Immature natural killer cell (primary cell): ENCODE measurements at places on chromosomes 4 and X.

DNA sequence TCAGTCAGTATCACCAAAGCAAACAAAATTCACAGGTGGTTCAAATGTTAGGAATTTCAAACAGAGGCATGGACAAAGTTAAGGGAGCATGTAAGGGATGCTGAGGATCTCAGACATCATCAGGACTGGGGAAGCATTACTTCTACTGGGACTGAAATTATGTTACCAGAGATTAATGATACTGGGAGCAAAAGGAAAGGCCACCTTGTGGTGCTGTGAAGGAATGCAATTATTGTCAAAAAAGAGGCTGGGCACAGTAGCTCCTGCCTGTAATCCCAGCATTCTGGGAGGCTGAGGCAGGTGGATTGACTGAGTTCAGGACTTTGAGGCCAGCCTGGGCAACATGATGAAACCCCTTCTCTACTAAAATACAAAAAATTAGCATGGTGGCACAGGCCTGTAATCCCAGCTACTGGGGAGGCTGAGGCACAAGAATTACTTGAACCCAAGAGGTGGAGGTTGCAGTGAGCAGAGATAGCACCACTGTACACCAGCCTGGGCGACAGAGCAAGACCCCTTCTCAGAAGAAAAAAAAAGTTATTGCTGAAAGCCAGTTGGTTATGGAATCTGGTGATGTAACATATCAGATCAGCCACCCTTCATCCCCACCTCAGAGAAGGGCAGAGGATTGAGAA is 954.3 kb downstream of the PCDH7 start:
- H3K36me3 ChIP-seq: no peaks in the 10 kb centered on the region
- no peak overlapping the region for H3K4me3 ChIP-seq
- H3K4me1 ChIP-seq: no peaks in the 10 kb centered on the region
- no peaks in the 10 kb centered on the region for H3K27me3 ChIP-seq

GRCh38 chrX:71996826-71997225 is 86.2 kb downstream of the NHSL2 start:
- peaks cover 10% of the 10 kb centered on the region for H3K27me3 ChIP-seq
- no peaks in the 10 kb centered on the region for H3K36me3 ChIP-seq
- H3K4me1 ChIP-seq: peaks cover 40% of the 10 kb centered on the region

GRCh38 chr4:82981138-82981537 is 29.5 kb downstream of the LIN54 start:
- no peaks in the 10 kb centered on the region for H3K27me3 ChIP-seq
- peaks cover 9% of the 10 kb centered on the region for H3K4me1 ChIP-seq
- H3K27ac ChIP-seq: no peak overlapping the region

GRCh38 chrX:110407910-110408545 is 49.4 kb downstream of the RTL9 start:
- peak; percentile 49 for DNase-seq
- H3K4me1 ChIP-seq: no peaks in the 10 kb centered on the region
- no peak overlapping the region for H3K4me3 ChIP-seq
- H3K27ac ChIP-seq: no peak overlapping the region
- H3K36me3 ChIP-seq: no peaks in the 10 kb centered on the region
- peaks cover 4% of the 10 kb centered on the region for H3K27me3 ChIP-seq

DNA sequence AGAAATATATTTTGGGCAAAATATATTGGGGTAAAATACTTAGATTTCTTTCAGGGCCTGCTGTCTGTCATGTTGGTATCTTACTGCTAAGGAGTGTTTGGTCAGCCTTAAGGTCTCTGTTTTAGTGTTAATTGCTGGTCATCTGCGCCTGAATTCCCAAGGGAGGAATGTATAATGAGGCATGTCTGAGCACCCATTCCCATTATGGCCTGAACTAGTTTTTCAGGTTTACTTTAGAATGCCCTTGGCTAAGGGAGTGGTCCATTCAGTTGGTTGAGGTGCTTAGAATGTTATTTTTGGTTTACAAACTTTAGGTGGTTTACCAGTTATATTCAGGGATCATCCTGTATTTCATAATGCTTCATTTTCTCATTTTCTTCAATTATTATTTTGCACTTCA is 125.9 kb downstream of the CFAP299 start:
- no peak overlapping the region for H3K27ac ChIP-seq
- no peak for DNase-seq
- H3K36me3 ChIP-seq: no peaks in the 10 kb centered on the region

GRCh38 chrX:10009741-10010140 is 42.6 kb downstream of the CLDN34 start:
- peaks cover 24% of the 10 kb centered on the region for H3K4me1 ChIP-seq
- no peak for DNase-seq
- H3K27me3 ChIP-seq: peaks cover 8% of the 10 kb centered on the region
